ENCODE measurements at places on chromosomes 11 and 22.
A peak's percentile ranks its signal among the peaks of the same experiment; 100 is the strongest.

DNA sequence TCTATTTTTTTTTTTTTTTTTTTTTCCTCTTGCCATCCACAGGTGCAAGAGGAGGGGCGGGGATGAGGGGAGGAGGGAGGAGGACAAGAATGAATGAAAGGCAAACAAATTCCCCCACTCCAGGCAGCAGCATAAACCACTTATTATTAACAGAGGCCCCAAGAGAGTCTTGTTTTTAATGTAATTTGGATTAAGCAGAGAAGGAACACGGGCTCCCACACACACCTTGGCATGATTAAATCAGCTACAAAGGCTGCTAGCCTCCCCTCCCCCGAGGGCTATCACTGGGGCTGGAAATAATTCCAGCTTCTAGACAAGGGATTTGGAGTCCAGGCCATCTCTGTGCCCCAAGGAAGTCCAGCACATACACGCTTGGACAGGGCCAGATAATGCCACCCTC lies 93.4 kb upstream of the DRD2 start:
- peak; percentile 33 for DNase-seq

DNA sequence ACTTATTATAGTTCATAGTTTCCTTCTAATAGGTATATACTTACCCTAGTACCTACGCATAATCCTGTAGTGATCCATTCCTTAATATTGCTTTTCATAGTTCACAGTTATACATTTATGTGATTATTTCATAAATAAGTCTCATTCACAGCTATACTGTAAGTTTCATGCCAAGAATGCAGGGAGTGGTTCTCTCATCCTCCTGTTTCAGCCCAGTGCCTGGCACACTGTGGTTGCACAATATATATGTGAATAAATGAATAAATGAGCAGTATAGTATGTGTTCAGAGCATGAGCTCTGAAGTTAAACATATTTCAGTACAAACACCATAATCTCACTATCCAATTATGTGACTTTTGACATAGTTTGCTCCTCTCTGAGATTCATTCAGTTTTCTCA lies 115.8 kb downstream of the MAML2 start:
- no peak for DNase-seq

DNA sequence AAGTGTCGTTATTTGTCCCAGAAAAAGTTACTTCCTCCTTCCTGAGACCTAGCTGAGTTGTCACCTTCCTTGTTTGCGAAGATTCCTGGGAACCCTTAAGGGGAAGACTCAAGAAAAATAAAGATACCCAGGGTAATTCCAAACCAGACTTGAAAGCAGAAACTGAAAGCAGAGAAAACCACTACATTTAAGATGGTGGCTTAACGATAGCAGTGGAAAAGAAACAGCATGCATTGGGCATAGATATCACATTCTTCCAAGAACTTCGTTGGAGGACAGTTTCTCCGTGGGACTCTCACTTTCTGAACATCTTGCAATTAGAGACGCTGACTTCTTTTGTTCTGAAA lies 89.1 kb downstream of the FAM76B start:
- no peak for DNase-seq

- DNase-seq, result no peak
Measured at GRCh38 chr11:120798854-120799253, 225.0 kb upstream of the TBCEL start.

DNA sequence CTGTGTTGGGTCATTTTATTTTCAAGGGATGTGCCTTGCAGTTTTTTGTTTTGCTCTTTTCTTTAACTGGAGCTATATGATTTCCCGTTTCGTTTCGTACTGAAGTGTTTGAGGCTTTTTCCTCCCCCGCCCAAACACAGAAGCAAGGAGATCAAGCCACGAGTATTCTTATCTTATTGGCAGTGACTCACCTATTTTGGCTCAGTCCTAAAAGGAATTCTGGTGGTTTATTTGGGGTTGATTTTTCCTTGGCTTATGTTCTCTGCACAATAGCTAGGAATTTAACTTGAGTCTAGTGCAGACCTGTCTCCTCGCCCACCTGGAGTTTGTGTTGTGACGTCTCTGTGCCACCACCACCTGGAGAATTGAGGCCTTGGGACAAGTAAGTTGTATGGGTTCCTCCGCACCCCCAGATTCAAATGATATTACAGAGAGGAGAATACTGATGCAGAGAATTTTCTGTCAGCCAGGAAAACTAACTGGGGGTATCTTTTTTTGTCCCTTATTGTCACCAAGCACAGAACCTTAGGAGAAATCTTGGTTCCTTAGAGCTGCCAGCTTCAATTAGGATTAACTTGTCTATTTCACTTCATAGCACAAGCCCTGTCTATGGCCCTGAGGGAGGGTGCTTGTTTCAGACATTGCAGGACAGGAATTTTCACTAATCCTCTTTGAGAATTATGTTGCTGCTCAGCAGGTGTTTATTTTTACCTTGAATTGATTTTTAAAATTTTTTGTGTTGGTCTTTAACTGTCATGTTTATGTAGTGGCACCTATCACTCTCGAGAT lies 90.4 kb upstream of the BIRC3 start:
- no peak for DNase-seq

DNA sequence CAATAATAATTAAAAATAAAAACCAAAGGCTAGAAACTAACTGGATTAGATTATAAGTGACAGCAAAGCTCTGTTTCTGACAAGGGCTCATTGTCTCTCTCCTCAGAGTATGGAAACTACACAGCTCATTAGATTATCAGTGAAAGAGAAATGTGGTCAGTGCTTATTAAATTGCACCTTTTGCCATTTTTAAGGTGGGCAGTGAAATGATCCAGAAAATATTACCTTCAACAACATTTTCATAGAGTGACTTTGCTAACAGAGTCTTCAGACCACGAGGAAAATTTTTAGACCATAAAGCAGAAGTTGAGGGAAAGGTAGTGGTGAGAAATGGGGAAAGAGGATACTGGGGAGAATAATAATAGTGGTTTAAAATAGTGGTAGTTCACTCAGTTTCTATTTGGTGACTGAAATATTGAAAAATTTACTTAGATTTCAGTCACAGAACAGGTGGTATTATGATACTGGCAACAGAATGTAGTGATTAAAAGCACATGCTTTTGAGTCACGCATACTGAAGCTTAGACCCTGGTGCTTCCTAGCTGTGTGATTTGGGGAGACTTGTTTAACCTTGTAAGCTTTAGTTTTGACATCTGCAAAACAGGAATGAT lies 684.0 kb upstream of the CCDC90B start:
- DNase-seq, result no peak

DNA sequence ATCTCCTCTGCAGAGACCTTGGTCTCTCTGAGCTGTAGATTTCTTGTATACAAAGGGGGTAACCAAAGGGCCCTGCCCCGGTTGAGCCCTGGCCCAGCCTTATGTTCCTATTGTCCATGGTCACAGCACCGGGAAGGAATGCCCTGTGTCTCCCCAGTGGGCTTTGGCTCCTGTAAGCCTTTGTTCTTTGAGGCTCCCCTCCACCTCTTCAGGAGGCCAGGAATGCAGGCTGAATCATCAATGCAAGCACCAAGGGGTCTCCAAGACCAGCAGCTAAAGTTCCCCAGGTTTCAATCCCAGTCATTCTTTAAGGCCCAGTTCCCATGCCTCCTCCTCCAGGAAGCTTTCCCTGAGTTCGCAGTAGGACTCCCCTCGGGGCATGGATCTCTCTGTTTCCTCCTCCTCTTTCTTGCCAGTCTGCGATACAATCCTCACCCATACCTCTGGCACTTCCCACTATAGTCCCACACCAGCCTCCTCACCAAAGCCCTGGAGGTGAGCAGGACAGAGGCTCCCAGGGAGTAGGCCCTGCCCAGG lies 29.2 kb upstream of the KLHL35 start:
- no peak for DNase-seq

DNA sequence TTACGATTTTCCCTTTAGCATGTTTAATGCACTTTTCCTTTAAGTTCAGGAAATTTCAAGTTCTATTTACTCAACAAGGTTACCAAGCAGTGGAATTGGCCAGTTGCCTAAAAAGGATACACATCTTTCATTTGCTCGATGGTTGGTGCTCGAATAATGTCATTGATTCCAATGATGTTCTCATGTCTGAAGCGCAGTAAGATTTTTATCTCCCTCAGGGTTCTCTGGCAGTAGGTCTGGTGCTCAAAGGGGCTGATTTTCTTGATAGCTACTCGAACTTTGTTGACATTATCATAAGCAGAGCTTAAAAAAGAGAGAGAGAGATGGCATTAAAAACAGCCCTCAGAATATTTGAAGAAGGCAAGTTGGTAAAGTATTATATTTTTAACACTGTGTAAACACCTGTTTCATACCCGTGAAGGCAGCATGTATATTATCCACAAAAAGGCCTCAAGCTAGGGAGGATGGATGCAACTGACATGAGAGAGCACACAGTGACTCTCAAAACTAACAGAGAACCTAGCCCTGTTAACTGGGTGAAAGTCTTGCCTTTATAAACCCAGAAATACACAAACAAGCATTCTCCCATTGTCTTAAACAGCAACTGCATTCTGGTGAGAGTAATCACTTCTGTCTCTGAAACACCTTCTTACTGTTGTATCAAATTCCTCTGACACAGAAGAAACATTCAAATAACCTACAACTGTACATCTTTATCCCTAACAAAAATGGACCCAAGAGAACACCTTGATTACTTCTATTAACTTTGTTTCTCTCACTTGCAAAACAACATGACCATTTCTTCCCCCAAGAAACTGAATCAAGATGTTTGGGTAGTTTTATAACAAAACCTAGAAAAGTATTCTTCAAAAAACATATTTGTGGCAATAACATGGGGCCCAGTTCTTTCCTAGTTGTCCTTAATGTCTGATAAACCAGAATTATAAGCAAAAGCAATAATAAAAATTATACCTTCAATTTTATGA lies 59.6 kb downstream of the MAPK1 start:
- no peak for DNase-seq

DNA sequence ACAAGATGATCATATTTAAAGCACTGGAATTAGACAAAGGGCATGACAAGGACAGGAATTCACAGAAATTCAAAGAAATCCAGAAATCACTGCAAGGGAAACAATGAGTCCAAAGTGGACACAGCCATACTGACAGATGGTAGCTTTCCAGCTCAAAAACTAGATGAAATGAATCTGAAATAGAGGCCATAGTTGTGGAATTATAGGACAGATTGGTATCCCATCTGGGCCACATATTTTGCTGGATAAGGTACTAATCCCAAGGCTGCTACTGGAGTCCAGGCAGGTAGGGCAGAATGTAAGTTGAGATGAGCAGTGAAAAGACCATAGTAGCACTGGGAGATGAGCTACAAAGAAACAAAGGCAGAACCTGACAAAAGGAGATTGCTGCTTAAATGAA lies 258.3 kb upstream of the ANO3 start:
- DNase-seq, result no peak

GRCh38 chr11:67302571-67303131 lies 679 bp upstream of the SSH3 start:
- no peak for DNase-seq

DNA sequence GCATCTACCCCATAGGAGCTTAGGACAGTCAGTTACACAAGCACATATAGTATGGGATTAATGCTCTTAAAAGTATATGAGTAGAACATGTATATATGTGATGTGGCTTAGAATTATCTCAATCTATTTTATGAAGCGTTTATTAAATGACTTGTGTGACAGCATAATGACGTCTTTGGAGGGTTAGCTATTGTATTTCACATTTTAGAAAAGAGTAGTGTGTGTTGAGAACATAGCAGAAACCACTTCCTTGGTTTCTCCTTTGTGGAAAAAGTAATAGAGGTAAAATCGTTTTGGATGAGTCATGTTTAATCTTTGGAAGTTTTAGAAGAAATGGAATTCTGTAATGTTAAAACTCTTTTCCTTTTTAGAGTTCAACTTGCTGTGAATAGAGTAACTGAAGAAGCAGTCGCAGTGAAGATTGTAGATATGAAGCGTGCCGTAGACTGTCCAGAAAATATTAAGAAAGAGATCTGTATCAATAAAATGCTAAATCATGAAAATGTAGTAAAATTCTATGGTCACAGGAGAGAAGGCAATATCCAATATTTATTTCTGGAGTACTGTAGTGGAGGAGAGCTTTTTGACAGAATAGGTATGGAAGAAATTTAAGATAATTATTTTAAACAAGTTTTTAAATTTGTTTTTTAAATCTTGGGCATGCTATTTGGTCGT lies 2.4 kb downstream of the CHEK1 start:
- no peak for DNase-seq

DNA sequence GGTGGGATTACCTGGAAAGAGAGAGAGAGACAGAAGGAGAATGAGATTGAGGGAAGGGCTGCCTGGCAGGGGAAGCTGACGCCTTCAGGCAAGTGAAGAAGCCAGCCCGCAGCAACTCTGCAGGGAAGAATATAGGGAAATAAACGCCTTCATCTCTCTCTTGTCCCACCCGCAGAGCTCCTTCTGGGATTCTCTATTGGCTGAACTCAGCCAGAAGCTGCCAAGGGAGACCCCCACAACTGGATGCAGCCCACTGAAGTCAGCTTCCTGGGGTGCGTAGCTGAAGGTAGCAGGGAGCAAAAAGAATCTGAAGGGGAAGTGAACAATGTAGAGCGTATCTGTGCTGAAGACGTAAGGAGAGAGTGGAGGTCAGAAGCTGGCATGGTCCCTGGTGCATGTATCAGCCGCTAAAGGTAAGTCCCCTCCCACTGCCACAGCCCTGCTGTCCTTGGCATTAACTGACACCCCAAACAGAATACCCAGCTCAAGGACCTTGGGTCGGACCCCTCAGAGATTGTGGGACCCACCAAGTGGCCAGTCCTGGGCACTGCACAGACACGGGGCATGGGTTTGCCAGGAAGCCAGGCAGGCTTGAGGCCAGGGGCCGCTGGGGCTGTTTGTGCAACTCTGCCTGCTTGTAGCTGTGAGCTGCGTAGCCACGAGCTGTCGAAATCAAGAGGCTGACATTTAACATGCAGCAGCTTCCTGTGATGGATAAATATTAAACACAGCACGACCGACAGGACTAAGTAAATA lies 469.9 kb downstream of the MN1 start:
- peak; percentile 68 for DNase-seq

GRCh38 chr22:39236321-39237317 lies 8.2 kb downstream of the PDGFB start:
- no peak for DNase-seq

DNA sequence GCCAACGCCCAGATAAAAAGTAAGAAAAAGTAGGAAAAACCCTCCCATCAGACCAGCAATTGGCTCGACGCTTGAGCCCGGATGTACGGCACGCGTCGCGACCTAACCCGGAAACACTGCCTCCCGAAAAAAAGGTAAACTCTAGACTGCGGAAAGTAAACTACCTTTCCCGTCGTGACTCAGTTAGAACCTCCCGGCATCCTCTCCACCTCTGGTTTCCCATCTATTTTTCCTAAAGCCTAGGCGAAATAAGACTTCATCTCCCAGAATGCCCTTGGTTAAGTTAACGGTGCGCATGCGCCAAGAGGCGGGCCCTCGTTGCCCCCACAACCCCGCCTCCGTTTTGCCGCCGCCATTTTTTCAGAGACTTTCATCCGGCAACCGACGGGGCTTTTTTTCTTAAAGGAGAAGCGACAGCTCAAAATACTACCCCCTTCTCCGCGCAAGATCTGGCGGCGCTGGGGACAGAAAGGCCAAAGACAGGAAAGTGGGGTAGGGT lies 678 bp upstream of the ZFP91 start:
- peak; percentile 81 for DNase-seq

GRCh38 chr11:65958774-65959420 lies 2.6 kb upstream of the SART1 start:
- no peak for DNase-seq

GRCh38 chr11:113864410-113864809 lies 11.0 kb downstream of the USP28 start:
- no peak for DNase-seq

- no peak for DNase-seq
Measured at GRCh38 chr22:44547371-44547770, 49.3 kb upstream of the RTL6 start.

Data from BE2C (cell line).